Muscle of leg (tissue), 16 donors: ENCODE measurements at places on chromosomes 12 and 14. TPM values are rescaled to one million over a fixed set of nuclear protein-coding genes. Genes with fewer than 3 reads are reported as not detected.

The KRT2 gene
- not detected for polyA plus RNA-seq

The NRIP2 gene
- polyA plus RNA-seq = 5.4 TPM

The PA2G4 gene
- polyA plus RNA-seq = 122 TPM

DNA sequence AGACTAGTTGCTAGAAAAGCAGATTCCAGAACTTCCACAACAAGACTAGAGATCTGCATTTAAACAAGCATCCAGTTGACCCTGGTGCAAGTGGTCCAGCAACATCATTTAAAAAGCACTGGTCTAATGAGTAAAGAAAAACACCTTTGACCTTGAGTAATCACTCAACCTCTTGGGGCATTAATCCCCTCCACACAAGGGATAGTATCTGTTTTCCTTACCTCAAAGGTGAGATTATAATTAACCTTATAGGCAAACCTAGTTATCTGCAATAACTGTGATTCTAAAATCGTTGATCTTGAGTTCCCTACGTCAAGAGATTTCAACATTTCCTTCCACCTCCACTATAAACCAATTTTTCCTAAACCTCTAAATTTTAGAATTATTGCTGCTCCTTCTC lies 1.1 kb downstream of the KDM5A start:
- peak; percentile 3 for DNase-seq

DNA sequence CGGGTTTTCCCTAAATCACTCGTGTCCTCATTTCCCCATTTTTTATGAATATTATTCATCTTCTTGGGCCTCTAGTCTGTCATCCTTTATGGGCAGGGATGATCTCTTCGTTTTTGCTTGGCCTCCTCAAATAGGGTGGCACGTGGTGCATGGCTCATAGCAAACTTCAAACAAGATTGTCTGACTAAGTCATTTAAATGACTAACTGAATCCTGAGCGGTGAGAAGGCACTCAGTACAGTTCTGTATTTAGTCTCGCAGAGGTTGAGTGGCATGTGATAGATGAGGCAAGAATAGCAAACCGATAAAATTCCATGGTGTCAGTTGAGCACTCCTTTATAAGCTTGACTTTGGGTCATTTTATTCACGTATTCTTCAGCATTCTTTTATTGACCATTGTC lies 5.7 kb upstream of the JDP2 start:
- DNase-seq = no peak

GRCh38 chr12:124768452-124769162 lies 95.1 kb downstream of the SCARB1 start:
- no peak for DNase-seq

The ATG101 gene
- polyA plus RNA-seq = 26.9 TPM

The PGF gene
- 37.4 TPM for polyA plus RNA-seq

The ARID4A gene
- polyA plus RNA-seq = 13.9 TPM

GRCh38 chr14:24353559-24354481 lies 14.0 kb upstream of the RIPK3 start:
- peak; percentile 21 for DNase-seq

GRCh38 chr12:20197411-20197810 lies 170.9 kb upstream of the PDE3A start:
- no peak for DNase-seq

DNA sequence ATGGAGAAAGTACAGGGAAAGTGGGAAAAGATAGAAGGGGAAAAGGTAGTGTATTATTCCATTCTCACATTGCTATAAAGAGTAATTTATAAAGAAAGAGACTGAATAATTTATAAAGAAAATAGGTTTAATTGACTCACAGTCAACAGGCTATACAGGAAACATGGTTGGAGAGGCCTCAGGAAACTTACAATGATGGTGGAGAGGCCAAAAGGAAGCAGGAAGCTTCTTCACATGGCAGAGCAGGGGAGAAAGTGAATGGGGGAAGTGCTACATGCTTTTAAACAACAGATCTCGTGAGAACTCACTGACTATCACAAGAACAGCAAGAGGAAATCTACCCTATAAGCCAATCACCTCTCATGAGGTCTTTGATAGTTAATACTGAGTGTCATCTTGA lies 725.0 kb upstream of the FLRT2 start:
- DNase-seq = no peak
